Right hindlimb (tissue), 1 donor: ENCODE measurements at places on chromosomes 7 and 10.

- DNase-seq, result peak; percentile 77
Observed at GRCh38 chr10:5071411-5072198, 22.6 kb upstream of the AKR1C3 start.

DNA sequence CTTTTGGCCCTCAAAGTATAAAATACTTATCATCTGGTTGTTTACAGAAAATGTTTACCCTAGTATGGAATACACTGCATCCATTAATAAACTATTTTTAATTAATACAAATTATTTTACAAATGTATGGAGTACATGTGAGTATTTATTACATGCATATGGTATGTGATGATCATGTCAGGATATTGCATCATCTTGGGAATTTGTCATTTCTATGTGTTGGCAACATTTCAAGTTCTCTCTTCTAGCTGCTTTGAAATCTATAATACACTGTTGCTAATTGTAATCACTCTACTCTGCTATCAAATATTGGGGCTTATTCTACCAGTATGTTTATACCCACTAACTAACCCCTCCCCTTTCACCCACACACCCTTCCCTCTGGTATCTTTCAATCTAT, 103.9 kb upstream of the THSD7A start:
- no peak for DNase-seq

DNA sequence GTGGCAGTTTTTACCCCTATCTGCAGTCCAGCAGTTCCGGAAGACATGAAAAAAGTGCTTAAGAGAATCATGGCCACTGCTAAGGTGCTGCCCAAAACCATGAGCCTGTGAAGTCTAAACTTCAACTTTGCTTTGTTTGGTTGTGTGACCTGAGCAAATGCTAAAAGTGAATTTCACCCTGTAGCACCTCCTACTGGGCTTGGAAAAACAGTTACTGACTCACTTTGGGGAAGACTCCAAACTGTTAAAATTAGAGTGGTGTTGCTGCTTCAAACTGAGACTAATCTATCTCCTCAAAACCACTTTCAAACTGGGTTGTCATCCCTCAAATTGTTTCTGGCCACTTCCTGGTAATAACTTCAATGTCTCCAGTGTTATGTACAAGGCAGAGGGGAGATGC, 21.3 kb downstream of the MKX start:
- no peak for DNase-seq

DNA sequence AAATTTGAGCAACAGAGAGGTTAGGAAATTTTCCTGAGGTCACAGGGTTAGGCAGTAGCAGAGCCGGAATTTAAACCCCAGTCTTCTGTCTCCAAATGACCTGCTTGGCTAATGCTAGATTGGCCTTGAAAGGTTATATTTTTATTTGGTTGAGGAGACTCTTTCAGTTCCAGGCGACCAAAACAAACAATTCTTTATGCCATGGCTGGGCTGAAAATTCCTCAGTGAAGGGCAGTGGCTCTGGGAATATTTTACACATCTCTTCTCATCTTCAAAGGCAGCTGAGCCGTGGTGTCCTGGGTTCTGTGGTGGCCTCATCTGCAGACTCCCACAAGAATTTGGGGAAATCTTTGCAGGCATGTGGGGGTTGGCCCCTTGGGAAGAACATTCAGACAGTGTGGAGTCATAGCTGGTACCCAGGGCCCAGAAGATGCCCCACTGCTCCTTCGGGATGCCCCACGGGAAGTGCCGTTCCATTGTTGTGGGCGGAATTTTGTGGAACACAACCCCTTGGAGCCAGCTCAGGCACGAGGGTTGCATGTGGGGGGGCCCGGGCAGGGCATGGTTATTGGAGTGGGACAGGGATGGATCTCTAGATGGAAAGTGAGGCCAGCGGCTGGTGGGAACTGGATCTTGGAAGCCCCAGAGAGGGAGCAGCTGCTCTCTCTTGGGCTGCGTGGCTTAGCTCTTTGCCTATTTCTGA, 33.2 kb downstream of the RPS24 start:
- no peak for DNase-seq

- peak; percentile 88 for DNase-seq
Observed at GRCh38 chr10:114021717-114022680, 21.7 kb upstream of the ADRB1 start.

GRCh38 chr10:24331457-24331856, 122.5 kb downstream of the KIAA1217 start:
- DNase-seq, result peak; percentile 54

- DNase-seq, result no peak
Observed at GRCh38 chr10:104340111-104340526, 1.9 kb upstream of the ITPRIP start.

DNA sequence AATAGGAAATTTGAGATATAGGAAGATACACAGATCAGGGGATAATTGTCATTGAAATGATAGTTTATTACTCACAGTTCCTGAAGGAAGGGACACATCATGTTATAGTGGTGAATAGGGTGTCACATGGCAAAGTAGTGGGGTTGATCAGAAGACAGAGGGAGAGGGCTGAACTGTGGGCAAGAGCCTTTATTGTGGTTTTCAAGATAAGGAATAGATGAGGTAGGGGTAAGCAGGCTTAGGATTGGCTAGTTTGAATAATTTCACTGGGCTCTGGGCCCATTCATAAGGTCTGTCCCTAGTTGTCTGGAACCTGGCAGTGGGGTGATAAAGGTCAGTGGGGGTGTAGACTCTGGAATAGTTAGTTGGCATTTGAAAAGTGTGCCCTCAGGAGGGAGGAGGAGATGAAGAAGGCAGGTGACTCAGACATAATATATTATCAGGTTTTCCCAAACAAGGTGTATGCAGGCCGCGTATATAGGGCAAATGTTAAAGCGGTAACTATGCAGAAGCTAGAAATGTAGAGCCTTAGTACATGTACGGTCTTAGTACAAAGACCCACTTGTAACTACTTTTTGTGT, 18.5 kb downstream of the FGL2 start:
- no peak for DNase-seq

DNA sequence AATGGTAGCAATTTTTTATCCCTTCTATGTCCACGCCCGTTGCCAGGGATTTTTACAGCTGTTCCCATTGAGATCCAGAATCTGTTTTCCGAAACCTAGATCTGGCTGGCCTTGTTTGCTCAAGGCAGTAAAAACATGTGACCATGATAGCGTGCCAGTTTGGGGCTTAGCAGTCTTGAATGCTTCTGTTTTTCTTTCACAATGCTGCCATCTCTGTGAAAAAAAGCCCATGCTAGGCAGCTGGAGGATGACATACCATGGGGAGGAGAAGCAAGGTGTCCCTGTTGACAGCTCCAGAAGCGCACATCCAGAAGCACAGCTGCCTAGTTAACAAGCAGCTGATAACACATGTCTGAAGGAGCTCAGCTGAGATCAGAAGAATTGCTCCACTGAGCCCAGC, 2.2 kb upstream of the ZNF92 start:
- peak; percentile 43 for DNase-seq

GRCh38 chr7:114102996-114103395, 184.2 kb upstream of the PPP1R3A start:
- no peak for DNase-seq

DNA sequence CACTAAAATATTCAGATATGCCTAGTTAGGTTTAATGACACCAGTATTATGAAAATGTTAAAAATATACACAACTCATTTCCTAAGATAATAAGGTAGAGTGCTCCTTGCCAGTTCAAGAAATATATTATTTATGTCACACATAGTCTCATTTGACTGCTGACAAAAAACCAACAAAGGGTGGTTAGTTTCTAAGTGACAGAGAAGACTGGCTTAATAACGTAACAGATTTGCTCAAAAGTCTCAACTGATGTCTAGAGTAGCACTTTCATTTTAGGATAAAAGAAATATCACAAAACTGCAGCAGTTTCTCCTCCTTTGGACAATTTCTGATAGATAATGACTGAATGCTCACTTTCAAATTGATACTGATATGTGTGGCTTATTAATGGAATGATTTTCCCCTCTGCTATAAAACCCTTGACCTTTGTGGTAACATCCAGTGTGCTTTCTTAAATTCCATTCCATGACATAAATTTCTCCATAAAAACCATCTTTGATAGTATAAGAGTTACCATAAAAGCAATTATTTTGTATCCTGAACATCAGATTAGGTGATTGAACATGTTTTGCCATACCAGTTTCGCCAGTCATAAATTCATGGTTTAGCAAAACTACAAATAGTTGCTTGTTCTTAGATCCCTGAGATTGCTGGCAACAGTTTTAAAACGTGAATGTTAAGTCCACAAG, 94.2 kb downstream of the NRBF2 start:
- no peak for DNase-seq

DNA sequence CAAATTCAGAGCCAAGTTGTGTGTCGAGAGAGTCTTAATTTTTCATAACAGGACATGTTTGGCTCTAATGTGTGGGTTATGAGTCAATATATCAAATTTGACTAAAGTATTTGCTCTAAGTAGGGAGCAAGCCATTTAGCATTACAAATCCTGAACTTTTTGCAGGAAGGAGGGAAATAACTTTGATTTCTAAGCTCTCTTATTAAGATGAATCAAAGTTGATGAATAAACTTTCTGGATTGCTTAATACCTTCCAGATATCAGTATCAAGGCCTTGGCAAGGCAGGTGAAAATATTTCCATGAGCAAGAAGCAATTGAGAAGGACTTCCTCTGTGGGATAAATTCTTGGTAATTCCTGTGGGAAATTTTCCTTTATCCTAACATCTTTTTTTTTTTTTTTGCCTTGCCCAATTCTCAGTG, 258.8 kb downstream of the AHR start:
- DNase-seq, result no peak

DNA sequence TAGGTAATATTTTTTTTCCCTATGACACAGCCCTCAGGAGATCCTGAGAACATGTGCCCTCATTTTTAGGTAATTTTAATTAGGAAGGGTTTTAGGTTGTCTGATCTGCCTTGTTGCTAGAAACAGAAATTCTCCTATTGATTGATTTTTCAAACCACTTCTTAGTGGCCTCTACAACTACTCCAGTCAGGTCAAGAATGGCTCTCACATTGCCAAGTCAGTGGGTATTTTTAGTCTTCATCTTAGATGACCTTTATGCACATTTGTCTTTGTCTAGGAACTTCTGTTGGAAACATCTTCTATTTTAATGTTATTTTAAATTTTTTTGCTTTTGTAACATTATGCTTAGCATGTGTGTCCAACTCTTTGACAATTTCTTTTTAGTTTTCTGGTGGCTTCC, 162.3 kb downstream of the MLLT10 start:
- DNase-seq, result no peak

DNA sequence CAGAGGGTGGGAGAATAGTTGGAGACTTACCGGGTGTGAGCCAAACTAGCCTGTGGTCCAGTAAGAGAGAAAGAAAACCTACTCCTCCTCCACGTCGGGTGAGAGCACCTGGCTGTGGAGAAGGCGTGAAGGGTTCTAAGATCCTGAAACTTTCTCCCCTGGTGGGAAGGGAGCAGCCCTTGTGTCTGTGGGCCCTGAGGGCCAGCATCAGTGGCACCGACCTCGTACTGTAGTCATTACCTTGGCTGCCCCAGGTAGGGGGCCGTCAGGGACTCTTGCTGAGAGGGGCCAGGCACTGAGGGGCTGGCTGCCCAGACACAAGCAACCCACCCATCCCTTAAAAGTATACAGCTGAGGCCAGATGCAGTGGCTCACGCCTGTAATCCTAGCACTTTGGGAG, 69.5 kb upstream of the LOXL4 start:
- DNase-seq, result no peak

DNA sequence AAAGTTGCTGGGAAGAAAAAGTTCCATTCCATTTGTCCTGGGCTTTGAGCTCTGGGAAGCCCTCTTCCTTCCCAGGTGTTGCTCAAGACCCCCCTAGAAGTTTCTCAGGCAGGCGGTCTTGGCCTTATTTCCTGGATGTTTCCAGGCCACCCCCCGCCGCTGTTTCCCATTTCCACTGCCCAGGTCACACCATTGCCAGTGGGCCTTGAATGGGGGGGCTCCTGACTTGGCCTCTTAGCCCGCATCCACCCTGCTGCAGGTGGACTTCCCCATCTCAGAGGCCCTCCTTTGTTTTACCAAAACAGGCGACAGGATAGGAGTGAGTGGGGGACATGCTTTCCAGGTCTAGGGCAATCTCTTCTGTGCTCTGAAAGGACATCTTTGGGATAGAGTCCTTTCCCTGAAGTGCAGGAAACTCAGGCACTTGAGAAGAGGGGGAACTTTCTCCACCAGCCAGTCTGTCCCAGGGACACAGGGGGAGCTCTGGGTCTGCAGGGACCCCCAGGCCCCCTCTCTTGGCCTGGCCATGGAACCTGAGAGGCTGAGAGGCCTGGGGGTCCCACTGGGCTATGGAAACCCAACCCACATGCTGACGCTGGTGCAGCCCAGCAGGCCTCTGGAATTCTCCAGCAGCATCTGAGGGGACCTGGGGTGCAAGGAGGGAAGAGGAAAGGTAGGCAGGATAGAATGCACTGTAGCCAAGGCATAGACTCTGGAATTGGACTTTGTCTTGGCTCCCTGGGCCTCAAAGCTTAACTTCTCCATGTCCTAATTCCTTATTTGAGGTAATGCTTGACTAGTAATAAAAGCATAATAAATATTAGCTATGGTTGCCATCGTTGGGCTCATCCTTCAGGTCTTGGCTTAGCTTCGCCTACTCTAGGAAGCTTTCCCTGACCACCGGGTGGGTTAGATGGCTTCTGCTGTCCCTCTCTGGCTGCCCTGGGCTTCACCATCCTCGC, 17.6 kb downstream of the NEURL1 start:
- no peak for DNase-seq

DNA sequence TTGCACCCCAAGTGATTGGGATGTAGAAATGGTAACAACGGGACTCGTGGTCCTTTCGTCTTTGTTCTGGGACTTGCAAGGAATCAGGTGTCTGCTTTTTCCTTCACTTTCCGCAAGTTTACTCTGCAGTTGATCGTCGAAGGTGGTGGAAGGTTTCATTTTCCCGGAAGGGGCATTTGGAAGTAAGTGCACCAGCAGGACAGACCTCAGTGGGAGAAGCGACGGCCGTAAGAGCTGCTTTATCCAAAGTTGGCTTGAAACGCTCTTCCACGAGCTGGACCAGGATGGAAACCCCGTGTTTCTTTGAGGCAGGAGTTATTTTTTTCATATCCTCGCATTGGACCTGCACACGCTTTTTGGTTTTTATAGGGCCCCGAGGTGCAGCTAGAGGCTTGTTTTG, 1.2 kb downstream of the BRI3 start:
- no peak for DNase-seq

DNA sequence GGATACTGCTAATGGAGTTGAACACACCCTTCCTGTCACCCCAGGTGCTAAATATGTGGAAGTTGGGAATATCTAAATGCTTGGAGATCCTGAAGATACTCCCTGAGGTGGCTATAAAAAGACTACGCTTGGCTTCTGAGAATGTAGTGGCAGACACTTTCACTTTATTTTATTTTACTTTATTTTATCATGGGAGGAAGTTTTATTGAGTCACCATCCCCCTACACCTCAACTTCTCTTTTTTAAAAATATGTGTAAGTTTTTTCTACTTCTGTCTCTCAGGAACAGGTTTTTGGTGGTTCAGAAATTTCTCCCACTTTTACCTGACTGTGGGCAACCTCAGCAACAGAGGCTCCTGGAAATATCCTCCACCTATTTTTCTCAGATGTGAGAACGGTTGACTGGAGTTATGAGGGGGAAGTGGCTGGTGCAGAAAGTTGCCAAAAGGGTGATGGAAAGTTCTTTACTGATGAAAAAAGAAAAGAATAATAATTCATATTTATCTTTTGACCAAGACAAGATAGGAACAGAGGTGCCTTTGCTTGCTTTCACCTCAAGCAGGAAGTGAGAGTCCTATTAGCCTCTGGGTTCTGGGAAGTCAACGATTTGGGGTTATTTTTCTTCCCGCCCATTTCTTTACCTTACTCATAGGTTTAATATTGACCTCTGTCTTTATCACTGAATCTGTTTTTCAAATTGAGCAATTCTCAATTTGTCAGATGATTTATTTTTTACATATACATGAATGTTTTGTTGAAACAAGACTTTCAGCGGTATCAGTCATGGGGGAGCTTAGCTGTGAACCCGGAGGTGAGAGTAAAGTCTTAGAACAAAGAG, 103.6 kb downstream of the AHR start:
- no peak for DNase-seq
